Stimulated activated CD4-positive, alpha-beta T cell treated with anti-CD3 and anti-CD28 coated beads, Interleukin-15, amount 100 ng/mL, for 1 hour (primary cell): ENCODE measurements at places on chromosomes 6 and 20.

- DNase-seq, result no peak
These were observed 749 bp downstream of the FRK start for GRCh38 chr6:116059713-116060571.

GRCh38 chr6:134621858-134622257, 303.9 kb upstream of the SGK1 start:
- DNase-seq, result no peak

- DNase-seq, result no peak
These were observed 323.2 kb downstream of the ADGRB3 start for GRCh38 chr6:68958327-68958726.

DNA sequence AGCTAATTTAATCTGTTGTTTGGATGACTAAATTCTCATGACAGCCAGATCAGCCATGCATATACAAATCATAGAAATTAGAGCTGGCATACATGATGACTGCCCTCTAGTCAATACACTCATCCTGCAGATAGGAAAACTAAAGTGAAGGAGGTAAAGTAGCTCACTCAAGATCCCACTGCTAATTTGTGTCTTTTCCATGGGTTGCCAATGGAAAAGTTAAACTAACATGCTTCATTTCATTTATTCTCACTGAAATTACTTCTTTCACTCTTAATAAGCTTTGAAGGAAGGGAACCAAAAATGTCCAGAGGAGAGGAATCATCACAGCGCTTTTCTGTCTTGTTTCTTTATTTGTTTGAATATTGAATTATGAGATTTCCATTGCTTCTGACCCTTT, 308.2 kb downstream of the GJA1 start:
- DNase-seq, result no peak

DNA sequence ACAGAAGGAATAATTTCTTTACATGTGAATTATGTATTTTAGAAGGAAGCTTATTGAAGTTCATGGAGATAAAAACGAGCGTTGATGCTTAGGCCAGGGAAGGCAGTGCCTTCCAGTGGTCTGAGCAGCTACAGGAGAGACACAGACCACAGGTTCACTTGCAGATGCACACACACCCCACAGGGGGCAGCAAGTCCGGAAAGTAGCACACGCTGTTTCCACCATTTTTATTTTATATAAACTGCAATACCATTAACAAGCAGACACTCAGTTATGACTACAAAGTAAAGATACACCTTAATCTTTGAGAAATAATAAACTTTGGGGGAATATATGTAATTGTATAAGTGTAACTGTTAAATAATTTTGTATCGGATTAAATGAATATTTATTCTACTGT, 13.5 kb upstream of the DACT2 start:
- DNase-seq, result no peak

- no peak for DNase-seq
These were observed 3.8 kb upstream of the HMGA1 start for GRCh38 chr6:34232901-34233300.

DNA sequence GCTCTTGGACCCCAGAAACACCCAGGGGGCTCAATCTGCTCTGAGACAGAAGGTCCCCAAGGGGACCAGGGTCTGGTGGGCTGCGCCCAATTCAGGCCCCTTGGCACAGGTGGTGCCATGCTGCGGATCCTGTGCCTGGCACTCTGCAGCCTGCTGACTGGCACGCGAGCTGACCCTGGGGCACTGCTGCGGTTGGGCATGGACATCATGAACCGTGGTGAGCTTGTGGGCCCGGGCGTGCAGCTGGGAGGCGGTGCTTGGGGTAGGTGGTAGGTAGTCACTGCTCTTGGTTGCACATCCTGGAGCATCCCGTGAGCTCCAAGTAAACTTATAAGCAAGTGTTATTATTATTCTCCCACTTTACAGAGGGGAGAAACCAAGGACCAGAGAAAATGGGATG, at the start of gene BPIFB6:
Gene BPIFB6 (plus strand): TSS at position 118 of the 400 bp plus-strand sequence. CDS start 0 bp downstream, at position 118.
- no peak for DNase-seq

DNA sequence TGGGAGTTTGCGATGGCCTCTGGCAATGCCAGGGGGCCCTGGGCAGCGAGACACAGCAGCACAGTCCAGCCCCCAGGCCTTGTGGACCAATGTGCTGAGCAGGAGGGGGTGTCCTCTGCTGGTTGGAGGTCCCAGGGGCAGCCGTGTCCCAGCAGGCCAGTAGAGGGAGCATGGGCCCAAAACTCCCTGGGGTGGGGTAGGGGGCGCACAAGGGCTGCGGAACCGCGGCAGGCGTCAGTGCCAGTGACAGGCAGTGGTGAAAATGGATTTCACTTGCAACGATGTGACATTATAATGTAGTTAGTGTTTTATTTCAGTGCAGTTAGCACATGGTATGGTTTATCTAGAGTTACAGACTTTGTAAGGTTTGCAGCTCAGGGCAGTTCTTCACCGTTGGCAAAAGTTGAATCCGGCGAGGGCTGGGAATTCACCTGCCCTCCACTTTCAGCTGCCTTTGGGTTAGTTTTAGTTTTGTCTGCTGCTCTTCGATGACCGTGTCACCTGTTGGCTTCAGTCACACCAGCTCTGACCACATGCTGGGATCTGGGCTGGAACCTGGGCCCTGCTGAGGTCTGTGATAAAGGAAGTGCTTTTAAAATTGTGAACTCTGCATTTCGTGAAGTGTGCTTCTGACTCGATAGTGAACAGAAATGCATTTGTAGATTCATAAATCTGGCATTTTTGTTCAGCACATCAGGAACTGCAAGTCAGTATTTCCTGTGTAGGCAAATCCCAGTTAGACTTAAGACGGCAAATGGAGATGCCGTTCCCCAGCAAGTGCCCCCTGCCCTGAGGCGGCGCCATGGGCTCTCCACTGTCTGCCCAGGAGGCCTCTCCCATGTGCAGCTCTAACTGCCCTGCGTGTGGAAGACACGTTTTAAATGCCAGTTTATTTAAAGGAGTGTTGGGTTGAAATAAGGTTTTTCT, 46.8 kb downstream of the PYGB start:
- DNase-seq, result peak; percentile 52
